Stimulated activated CD4-positive, alpha-beta T cell treated with anti-CD3 and anti-CD28 coated beads, TNF-alpha, amount 100 ng/mL, for 24 hours (primary cell): ENCODE measurements at places on chromosomes 2 and 18.
A peak's percentile ranks its signal among the peaks of the same experiment; 100 is the strongest.

- DNase-seq = peak; percentile 15
Measured at GRCh38 chr2:190533968-190534309, 583 bp downstream of the NEMP2 start.

- no peak for DNase-seq
Measured at GRCh38 chr2:9220201-9220600, 13.6 kb downstream of the ASAP2 start.

DNA sequence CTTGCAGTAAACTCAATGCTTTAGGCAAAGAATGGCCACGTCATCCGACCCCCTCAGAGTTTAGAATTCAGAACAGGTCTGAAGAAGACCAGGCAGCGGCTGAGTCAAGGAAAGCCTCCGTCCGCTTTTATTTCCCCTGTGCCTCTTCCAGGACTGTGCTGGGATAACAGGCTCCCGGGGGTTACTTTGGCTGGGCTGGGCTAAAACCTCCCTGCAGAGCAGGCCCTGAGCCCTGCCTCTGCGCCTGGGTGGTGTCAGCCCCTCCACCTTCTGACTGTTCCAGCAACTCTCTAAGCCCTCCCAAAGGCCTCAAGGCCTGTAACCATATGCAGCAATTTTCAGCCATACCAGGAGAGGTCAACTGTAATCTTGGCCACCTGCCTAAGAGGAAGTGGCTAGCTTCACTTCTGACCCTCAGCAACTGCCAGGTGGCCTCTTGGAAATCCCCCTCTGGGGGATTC, 166.5 kb downstream of the RPIA start:
- DNase-seq = no peak

- no peak for DNase-seq
Measured at GRCh38 chr2:54599326-54599710, 124.1 kb upstream of the EML6 start.

DNA sequence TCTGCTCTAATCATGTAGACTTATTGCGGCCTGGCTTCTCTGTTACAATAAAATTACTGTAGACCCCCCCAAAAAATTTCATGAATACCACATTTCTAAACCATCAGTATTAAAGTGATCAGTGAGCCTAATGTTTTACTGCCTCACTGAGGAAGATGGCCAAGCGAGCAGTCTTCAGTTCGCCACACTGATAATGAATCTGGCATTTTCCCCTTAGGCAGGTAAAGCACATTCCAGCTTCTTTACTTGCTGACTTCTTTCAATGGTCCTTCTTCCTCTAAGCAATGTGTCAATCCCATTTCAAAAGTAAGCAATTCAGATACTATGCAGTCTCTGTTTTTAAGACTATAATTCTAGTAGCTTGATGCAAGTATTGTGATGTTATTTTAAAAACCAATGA, 137.6 kb downstream of the LAMA1 start:
- DNase-seq = no peak

DNA sequence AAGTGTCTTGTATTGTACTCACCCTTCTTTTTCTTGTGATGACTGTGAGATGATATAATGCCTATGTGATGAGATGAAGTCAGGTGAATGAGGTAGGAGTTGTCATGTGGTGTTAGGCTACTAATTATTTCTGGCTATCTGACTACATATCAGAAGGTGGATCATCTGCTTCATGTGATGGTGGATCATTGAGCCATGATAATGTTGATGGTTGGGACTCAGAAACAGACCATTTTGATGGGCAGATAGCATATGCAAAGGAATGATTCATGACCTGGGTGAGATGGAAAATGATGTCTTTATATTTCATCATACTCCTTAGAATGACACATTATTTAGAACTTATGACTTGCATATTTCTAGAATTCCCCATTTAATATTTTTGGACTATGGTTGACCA, 19.5 kb downstream of the ANKRD30B start:
- DNase-seq = no peak

- DNase-seq = no peak
Measured at GRCh38 chr2:168585700-168586099, 129.6 kb downstream of the CERS6 start.

GRCh38 chr18:74248595-74248994, 43.2 kb downstream of the CYB5A start:
- no peak for DNase-seq

- DNase-seq = no peak
Measured at GRCh38 chr2:106096299-106097037, 97.6 kb downstream of the UXS1 start.

DNA sequence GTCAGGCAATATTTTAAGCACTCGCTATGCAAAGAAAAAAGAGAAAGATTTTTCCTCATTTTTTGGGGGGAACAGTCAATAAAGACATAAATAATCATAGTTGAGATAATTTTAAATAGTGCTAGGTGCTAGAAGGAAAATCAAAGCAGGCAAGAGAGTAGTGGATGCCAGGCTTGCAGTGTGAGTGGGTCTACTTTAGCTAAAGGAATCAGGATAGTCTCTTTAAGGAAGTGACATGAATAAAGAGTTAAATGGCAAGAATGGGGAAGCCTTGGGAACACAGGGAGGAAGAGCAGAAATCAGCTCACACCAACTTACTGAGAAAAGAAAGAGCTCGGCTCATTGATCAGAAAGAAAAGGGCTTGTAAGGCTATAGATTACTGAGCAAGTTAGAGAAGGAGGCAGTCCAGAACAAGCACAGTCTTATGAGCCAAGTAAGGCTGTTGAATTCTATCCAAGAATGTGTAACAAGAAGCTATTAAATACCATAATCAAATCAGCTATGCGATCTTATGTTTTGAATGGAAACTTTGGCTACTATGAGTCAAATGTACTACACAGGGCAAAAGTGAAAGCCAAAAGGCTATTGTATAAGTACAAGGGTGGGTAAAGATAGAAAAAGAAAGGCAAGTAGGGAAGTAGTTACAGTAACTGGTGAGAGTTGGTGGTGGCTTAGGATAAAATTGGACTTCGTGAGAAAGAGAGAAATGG, 833.8 kb upstream of the PIK3C3 start:
- no peak for DNase-seq

DNA sequence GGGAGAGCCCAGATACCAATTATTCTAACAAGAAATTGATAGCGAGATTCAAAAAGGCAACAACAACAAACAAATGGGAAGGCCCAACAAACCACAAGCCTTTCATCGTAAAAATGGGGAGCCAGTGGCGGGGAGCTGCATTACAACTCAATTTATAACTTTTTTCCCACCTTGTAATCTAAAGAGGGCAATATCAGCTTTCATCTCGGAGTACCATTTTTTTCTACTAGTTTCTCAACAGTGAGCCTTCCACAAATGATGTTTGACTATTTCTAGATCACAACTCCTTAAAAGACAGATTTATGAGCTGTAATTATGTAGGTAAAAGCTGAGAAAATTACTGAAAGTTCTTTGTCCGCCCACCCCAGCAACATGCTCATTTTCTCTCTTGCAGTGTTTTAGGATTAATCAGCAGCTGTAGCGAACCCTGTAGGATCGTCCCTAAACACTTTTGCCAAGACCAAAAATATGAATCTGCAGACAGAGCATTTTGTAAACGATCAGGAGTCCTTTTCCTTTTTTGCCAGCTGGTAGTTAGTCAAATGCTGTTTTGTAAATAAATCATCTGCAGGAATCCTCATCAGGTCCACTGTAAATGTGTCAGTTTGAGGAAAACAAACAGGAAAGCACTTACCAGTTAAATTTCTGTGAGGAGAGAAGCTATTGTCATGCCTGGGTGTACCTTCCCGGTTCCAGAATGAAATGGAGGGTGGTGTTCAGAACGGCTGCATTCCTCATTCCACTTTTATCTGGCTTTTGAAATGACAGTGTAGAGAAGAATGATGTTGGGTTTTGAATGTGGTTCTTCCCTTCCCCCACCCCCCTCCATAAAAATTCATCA, 53.2 kb downstream of the EEF1B2 start:
- no peak for DNase-seq

DNA sequence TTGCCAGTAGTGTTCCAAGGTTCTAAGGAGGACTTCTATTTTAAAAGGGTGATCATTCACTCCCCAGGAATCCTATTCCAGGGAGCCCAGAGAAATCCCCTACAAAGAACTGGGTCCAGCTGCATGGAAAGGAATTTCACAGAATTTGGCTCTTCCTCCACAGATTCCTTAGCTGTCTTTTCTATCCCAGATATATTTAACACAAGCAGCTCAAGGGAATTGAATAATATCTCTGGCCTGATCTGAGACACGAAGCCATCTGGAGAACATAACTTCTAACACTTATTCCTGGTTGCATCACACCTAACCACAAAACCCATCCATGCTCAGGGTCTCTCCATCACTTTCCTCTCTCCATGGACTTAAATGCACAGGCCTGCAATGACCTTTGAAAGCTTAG, 306.7 kb upstream of the ACVR2A start:
- DNase-seq = no peak
